ENCODE measurements at places on chromosomes 2 and 18. TPM values are rescaled to one million over a fixed set of nuclear protein-coding genes. Genes with fewer than 3 reads are reported as not detected.

- no peaks in the 10 kb centered on the region for H3K36me3 ChIP-seq
- no peak overlapping the region for H3K27ac ChIP-seq
- H3K27me3 ChIP-seq, result no peaks in the 10 kb centered on the region
- DNase-seq, result peak; percentile 42
Observed at GRCh38 chr2:68594674-68595492, 48.5 kb upstream of the PROKR1 start.

DNA sequence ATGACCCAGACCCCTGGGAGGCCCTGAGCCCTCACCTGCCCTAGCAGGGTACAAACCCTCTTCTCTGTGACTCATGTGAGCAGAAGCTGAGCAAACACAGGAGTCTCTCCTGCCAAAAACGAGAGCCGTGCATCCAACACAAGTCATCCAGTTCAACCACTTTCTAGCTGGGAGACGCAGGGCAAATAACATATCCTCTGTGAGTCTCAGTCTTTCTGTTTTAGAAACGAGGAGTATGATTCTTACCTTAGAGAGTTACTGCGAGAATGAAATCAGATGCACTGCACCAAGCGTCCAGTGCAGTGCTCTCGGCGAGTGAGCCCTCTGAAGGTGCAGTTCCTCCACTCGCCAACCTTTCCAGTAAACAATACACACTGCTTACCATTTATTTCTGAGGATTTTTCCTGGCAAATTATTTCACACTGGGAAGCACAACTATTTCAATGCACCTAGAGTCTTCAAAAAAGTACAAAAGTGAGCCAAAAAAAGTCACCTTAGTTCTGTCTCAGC is 331.8 kb upstream of the MYT1L start:
- no peak overlapping the region for H3K4me3 ChIP-seq
- H3K36me3 ChIP-seq, result no peaks in the 10 kb centered on the region
- H3K4me1 ChIP-seq, result no peaks in the 10 kb centered on the region

DNA sequence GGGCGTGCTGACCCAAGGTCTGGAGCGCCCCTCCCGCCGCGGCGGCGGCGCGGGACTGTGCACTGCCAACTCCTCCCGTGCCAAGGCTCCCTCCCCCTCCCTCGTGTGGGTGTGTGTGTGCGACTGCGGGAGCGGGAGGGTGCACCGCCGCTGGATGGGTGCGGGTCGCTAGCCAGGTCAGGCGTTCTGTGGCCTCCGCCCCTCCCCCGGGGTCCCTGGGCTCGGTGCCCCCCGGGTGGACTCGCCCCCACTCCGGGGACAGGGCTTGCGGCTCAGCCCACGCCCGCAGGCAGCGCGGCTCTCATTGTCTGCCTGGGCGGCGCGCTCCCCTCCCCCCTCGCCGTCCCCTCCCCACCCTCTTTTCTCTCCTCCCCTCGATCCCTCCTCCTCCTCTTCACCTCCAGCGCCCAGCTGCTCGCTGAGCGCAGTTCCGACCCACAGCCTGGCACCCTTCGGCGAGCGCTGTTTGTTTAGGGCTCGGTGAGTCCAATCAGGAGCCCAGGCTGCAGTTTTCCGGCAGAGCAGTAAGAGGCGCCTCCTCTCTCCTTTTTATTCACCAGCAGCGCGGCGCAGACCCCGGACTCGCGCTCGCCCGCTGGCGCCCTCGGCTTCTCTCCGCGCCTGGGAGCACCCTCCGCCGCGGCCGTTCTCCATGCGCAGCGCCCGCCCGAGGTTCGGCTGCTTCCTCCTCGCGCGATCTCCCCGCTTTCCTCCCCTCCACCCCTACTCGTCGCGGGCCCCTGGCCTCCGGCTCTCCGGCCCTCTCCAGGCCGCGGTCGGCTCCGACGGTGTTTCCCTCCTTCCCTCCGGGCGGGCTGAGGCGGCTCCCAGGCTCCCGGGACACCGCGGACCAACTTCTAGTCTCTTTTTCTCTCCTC is at the start of gene GATA6:
TSS of gene GATA6 (plus strand) at position 579 of the 878 bp plus-strand sequence. CDS start 1,556 bp downstream, outside the sequence.
- DNase-seq, result peak; percentile 94
- peak within 1 kb of the TSS; percentile 82 for H3K4me3 ChIP-seq
- H3K27ac ChIP-seq, result peak within 1 kb of the TSS; percentile 92
- H3K27me3 ChIP-seq, result peaks cover 28% of the 10 kb centered on the region
- H3K36me3 ChIP-seq, result no peaks in the 10 kb centered on the region

DNA sequence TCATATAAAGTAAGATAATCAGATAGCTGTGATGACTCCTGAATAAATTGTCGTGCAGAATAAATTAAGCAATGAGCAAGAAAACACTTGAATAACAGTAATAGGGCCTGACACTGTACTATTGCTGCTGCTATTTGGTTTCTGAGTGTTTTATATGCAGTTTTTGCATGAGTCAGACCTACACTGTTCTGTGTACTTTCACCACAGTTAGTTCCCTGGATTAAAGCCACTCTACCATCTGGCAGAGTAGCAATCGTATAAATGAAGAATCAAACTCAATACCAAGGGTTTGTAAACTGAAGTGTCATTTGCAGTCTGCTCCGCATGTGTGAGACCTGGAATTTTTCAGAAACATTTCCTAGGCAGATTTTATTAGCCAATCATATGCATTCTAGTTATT is 398.6 kb upstream of the CDH7 start:
- H3K27ac ChIP-seq, result no peak overlapping the region
- no peaks in the 10 kb centered on the region for H3K4me1 ChIP-seq
- H3K4me3 ChIP-seq, result no peak overlapping the region
- no peaks in the 10 kb centered on the region for H3K36me3 ChIP-seq
- DNase-seq, result no peak
- H3K27me3 ChIP-seq, result no peaks in the 10 kb centered on the region

DNA sequence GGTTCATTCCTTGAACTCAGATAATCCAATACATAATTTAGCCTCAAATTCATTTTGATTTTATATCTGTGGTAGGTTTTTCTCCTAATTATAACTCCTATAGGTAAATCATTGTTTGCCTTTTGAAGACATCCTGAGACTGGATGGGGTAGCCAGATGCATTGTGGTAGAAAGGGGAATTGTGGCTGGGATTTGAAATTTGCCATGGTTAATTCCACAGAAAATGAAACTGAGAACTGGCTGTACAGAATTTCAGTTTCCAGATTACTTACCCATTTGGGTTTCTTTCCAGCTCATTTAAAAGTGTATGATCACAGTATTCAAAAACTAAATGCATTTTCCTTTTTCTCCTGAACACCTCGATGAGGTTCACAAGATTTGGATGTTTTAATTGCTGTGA is 18.2 kb downstream of the CDKL4 start:
- H3K27me3 ChIP-seq, result no peaks in the 10 kb centered on the region
- no peaks in the 10 kb centered on the region for H3K4me1 ChIP-seq
- no peaks in the 10 kb centered on the region for H3K36me3 ChIP-seq
- DNase-seq, result no peak
- no peak overlapping the region for H3K27ac ChIP-seq
- no peak overlapping the region for H3K4me3 ChIP-seq

The CABYR gene
- not detected for total RNA-seq

DNA sequence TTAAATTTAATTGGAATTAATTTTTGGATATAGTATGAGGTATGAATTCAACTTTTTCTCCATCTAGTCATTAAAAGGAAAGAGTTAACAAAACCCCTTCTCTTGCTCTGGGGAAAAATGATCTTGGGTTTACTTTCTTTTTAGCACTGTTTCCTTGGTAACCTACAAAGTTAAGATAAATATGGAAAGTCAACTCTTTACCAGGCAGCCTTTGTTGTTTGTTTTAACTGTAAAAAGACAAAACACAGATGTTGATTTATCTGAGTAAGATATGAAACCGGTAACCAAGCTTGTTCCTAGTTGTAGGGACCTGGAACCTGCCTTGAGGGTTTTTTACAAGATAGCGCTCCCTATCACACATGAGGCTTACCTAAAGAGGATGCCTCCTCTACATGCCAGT is 10.1 kb upstream of the SANBR start:
- no peaks in the 10 kb centered on the region for H3K27me3 ChIP-seq
- H3K27ac ChIP-seq, result no peak overlapping the region
- no peak for DNase-seq
- no peaks in the 10 kb centered on the region for H3K36me3 ChIP-seq

DNA sequence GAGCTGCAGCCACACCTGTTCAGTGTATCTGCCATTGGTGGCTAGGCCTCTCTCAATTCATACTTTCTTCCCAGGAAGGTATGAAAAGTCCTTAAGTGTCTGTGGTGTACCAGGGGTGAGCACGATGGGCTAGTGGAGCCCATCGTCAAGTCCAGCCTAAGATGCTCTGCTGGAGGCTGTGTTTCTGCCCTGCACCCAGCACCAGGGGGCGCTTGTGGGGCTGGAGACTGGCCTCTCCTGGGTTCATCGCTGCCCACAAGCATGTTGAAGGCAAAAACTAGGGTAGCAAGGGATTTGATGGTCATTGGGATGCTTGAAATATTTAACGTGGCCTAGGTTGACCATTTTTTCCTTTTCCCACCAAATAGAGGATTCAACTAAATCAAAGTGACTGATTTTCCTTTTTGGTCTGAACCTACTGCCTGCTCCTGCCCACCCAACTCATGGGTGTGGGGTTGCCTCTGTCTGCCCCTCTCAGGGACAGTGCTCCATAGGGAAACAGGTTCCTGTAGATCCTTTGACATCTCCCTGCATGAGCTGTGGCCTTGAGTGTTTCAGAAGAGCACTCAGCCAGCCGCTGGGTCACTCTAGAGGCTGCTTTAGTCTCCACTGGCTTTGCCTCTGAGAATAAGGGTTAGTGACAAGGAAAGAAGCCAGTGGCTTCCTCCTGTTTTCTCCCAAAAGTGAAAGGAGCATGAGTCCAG is 59.0 kb downstream of the TPGS2 start:
- no peak overlapping the region for H3K27ac ChIP-seq
- no peak for DNase-seq
- H3K27me3 ChIP-seq, result no peaks in the 10 kb centered on the region
- no peak overlapping the region for H3K4me3 ChIP-seq
- no peaks in the 10 kb centered on the region for H3K36me3 ChIP-seq

The NEB gene
- total RNA-seq, result 0.89 TPM

- no peaks in the 10 kb centered on the region for H3K27me3 ChIP-seq
- H3K4me3 ChIP-seq, result no peak overlapping the region
- H3K4me1 ChIP-seq, result no peaks in the 10 kb centered on the region
- no peak for DNase-seq
Observed at GRCh38 chr2:241258505-241259280, 56.8 kb downstream of the HDLBP start.

- H3K27ac ChIP-seq, result no peak overlapping the region
- DNase-seq, result no peak
- H3K27me3 ChIP-seq, result no peaks in the 10 kb centered on the region
- H3K36me3 ChIP-seq, result no peaks in the 10 kb centered on the region
- no peak overlapping the region for H3K4me3 ChIP-seq
Observed at GRCh38 chr18:79585395-79586370, 93.9 kb upstream of the CTDP1 start.

- H3K36me3 ChIP-seq, result no peaks in the 10 kb centered on the region
- no peak overlapping the region for H3K4me3 ChIP-seq
- H3K27ac ChIP-seq, result no peak overlapping the region
- H3K27me3 ChIP-seq, result no peaks in the 10 kb centered on the region
Observed at GRCh38 chr2:173750831-173751230, 214.3 kb downstream of the SP3 start.

DNA sequence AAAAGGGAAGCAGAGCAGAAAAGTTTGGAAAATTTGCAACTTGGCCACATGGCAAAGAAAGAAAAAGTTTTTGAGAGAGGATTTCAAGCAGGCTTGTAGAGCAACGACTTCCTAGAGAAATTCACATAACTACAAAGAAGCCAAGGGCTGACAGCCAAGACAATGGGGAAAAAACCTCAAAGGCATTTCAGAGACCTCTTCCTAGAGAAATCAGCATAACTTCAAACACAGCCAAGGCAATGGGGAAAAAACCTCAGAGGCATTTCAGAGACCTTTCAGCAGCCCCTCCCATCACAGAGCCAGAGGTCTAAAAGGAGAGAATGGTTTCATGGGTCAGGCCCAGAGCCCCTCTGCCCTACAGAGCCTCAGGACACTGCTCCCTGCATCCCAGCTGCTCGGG is 7.2 kb downstream of the ADI1 start:
- no peak overlapping the region for H3K27ac ChIP-seq
- H3K4me3 ChIP-seq, result no peak overlapping the region
- no peaks in the 10 kb centered on the region for H3K27me3 ChIP-seq
- no peaks in the 10 kb centered on the region for H3K4me1 ChIP-seq

DNA sequence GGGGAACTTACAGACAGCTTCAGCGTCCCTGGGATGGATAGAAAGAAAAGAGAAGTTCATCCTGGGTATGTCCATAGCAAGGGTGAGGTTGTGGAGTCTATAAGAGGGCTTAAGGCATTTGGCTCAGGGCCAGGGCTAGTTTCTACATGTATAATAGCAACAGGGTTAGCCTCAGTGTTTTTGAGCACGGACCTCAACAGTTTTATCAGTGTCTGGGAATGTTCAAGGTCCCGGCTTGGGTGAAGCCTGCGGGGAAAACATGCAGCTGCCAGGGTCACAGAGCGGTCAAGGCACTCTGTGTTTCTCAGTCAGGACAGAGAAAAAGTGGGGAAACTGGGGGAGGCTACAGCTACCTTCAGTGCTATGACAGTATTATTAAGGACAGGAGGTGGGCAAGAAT is 427.7 kb upstream of the HS6ST1 start:
- H3K27ac ChIP-seq, result no peak overlapping the region
- no peaks in the 10 kb centered on the region for H3K27me3 ChIP-seq
- H3K4me1 ChIP-seq, result no peaks in the 10 kb centered on the region

GRCh38 chr18:74613381-74613780 is 15.7 kb downstream of the ZNF407 start:
- no peak for DNase-seq
- H3K4me3 ChIP-seq, result no peak overlapping the region
- no peak overlapping the region for H3K27ac ChIP-seq

The CDH2 gene
- 0.84 TPM for total RNA-seq

The KCTD1 gene
- total RNA-seq, result 13.6 TPM

DNA sequence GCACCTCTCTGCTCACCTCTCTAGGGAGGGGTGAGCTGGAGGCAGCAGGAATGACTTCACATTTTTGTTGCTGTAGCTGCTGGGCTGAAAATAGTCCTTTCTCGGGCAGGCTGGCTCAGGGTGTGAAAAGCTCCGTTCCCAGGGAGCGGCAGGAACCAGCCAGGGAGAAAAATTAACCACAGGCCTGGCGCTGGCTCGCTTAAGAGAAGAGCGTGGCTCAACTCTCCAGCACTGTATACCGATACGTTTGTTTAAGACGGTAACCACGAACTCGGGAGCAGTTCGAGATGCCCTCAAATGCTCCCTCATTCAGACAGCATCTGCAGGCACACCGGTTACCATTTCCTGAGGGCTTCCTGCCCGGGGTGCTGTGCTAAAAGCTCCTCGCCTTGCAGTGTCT is 129.6 kb downstream of the CELF4 start:
- H3K27me3 ChIP-seq, result no peaks in the 10 kb centered on the region
- no peak for DNase-seq
- H3K4me3 ChIP-seq, result no peak overlapping the region
